Pancreas (tissue), 10 donors: ENCODE measurements at places on chromosomes 16 and 17. TPM values are rescaled to one million over a fixed set of nuclear protein-coding genes. Genes with fewer than 3 reads are reported as not detected.

DNA sequence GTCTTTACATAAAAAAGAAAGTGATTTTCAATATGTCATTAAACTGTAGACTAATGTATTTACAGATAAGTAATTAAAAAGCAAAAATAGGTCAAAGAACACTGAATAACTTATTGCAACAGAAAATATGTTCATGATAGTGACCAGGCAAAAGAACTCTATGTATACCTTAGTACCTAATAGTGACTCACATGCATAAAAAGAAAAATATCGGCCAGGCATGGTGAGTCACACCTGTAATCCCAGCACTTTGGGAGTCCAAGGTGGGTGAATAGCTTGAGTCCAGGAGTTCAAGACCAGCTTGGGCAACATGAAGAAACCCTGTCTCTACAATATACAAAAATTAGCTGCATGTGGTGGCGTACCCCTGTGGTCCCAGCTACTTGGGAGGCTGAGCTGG lies 33.0 kb upstream of the TOM1L1 start:
- no peak overlapping the region for H3K27ac ChIP-seq
- no peak overlapping the region for H3K4me3 ChIP-seq
- no peaks in the 10 kb centered on the region for H3K36me3 ChIP-seq
- H3K4me1 ChIP-seq, result no peaks in the 10 kb centered on the region
- no peaks in the 10 kb centered on the region for H3K27me3 ChIP-seq

DNA sequence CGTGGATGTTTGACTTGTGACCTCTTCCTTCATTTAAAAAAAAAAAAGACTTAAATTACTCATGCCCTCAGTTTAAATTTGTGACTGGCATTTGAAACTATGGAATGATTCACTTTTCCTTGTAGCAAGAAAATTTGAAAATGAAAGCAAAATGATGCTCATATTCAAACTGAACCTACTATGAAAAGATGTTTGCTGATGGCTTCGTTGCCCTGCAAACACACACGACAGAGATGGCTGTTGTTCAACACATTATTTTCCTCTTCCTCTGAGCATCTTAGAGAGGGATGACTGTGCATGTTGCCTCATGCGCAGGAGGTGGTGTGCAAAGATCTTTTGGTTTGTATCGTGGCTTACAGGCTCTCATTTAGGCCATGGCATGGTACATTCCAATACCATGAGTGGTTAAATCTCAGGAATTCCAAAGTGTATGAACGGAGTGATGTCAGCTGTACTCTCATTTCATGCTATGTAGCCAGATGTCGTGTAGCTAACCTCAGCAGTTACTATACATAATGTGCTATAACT lies 164.5 kb downstream of the PRKCA start:
- H3K4me3 ChIP-seq, result no peak overlapping the region
- no peak for DNase-seq
- H3K27me3 ChIP-seq, result no peaks in the 10 kb centered on the region

DNA sequence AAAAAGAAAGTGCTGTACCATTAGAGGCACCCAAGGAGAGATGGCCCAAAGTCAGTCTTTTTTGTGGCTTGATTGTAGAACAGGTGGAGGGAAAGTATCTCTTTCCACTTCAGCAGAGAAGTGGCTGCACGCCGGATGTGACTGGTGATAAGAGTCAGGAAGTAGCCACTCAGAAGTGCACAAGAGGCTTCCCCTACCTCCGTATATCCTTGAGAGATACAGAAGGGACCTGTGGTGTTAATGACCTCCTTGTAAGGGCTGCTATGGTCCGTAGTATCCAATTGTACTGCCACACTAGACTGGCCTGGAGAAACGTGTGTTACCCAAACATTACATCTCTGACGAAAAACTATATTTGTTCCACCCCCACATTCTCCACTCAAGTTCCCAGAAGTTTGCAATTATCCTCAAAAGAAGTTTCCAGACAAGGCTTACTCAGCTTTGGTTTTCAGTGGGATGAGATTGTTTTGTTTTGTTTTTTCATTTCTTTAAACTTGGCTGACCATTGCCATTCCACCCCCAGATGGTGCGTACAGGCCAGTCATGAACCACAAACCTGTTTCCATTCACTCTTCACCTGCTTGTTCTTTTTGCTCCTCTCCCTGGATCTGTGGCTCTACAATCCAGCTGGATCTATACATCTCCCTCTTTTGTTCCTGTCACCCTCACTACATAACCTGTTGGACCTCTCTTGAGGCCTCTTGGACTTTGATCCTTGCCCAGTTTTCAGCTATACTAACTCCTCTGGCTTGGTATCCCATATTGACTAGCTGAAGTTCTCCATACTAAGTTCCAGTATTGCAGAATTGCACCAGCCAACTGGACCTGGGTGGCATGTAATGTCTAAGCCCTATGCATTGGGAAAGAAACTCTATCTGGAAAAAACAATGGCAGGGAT lies 20.7 kb upstream of the MED13 start:
- no peaks in the 10 kb centered on the region for H3K27me3 ChIP-seq
- H3K36me3 ChIP-seq, result no peaks in the 10 kb centered on the region
- H3K4me3 ChIP-seq, result no peak overlapping the region
- no peak for DNase-seq

Gene PIPOX
- polyA plus RNA-seq, result 1.3 TPM

Gene PSMD7
- 19.8 TPM for polyA plus RNA-seq

Gene TBC1D3G
- 16.7 TPM for polyA plus RNA-seq

Gene NSMCE1
- 30.0 TPM for polyA plus RNA-seq
